ENCODE measurements at places on chromosomes 1 and 21. TPM values are rescaled to one million over a fixed set of nuclear protein-coding genes. Genes with fewer than 3 reads are reported as not detected.

UBE2U gene
- not detected for total RNA-seq

TINAGL1 gene
- 343 TPM for total RNA-seq

GFI1 gene
- 0.18 TPM for total RNA-seq

PRRX1 gene
- total RNA-seq: 3.6 TPM

RGS16 gene
- under 0.01 TPM for total RNA-seq

KIF2C gene
- total RNA-seq: 9.9 TPM

DYRK3 gene
- 12.6 TPM for total RNA-seq

TENT5C gene
- 0.09 TPM for total RNA-seq

FCGR3A gene
- total RNA-seq: not detected

Measured in endothelial cell of coronary artery (primary cell).